ENCODE measurements at places on chromosomes 16 and 17. TPM values are rescaled to one million over a fixed set of nuclear protein-coding genes. Genes with fewer than 3 reads are reported as not detected.

The KRT14 gene
- total RNA-seq: 0.17 TPM

The MEIOB gene
- total RNA-seq: 0.15 TPM

The TTLL6 gene
- under 0.01 TPM for total RNA-seq

The TAF1C gene
- total RNA-seq: 23.0 TPM

The TPSB2 gene
- total RNA-seq: not detected

The ABI3 gene
- not detected for total RNA-seq
